ENCODE measurements at places on chromosomes 12 and 14.

- DNase-seq: peak; percentile 64
Observed at GRCh38 chr12:121773011-121773777, 20.3 kb downstream of the RHOF start.

DNA sequence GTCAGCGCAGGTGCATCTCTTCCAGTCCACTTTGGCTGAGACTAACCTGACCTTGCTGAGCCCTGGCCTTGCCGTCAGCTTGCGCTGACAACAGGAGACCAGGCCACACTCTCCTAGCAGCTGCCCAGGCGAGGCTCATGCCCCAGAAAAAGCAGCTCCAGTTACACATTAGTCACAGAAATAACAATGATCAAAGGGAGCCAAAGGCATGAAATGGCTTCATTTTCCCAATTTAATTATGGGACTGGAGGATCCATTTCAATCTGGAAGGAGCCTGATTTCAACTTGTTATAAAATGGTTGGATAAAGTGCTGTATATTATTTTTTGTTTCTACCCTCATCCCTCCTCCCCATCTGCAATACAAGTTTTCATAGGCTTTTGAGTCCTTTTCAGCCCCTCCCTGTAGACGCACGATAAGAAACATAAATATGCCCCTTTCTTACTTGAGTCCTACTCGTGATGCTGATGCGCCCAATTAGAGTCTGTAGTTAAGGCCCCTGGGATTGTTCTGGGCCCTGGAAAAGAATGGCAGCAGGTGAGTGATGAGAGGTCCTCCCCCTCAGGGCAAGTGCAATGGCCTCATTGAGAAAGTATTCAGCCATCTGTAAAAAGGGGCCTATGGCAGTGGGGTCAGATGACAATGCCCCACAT lies 376.0 kb downstream of the C12orf75 start:
- peak; percentile 52 for DNase-seq

GRCh38 chr12:115542656-115543055 lies 734.8 kb downstream of the MED13L start:
- DNase-seq: peak; percentile 35

- DNase-seq: peak; percentile 9
Observed at GRCh38 chr12:44972746-44973421, 78.0 kb downstream of the DBX2 start.

GRCh38 chr12:13046964-13047363 lies 2.8 kb downstream of the FAM234B start:
- DNase-seq: no peak

GRCh38 chr14:75927564-75928087 lies 54.2 kb downstream of the TGFB3 start:
- DNase-seq: no peak

- no peak for DNase-seq
Observed at GRCh38 chr12:129606239-129606638, 297.6 kb downstream of the TMEM132D start.

GRCh38 chr14:60945984-60946383 lies 34.9 kb downstream of the TRMT5 start:
- no peak for DNase-seq

GRCh38 chr14:104637546-104638003 lies 33.0 kb upstream of the TMEM179 start:
- no peak for DNase-seq

GRCh38 chr14:72054911-72055310 lies 122.7 kb downstream of the RGS6 start:
- DNase-seq: no peak

DNA sequence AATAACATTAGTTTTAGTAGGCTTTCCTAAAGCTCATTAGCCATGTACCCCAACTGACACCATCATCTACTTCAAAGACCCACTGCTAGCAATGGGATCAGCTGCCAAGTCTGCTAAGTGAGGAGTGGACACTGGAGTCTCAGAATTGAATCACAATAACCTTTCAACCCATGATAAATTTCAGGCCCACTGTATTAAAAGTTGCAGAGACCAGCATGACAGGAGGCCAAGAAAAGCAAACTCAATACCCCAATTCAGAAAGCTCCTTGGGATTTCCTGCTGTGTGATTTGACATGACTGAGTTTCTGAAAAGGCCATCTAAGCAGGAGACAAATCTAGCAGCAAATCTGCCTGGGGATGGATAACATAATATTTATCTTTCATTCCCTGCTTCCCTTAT lies 320.7 kb downstream of the NELL2 start:
- DNase-seq: no peak

DNA sequence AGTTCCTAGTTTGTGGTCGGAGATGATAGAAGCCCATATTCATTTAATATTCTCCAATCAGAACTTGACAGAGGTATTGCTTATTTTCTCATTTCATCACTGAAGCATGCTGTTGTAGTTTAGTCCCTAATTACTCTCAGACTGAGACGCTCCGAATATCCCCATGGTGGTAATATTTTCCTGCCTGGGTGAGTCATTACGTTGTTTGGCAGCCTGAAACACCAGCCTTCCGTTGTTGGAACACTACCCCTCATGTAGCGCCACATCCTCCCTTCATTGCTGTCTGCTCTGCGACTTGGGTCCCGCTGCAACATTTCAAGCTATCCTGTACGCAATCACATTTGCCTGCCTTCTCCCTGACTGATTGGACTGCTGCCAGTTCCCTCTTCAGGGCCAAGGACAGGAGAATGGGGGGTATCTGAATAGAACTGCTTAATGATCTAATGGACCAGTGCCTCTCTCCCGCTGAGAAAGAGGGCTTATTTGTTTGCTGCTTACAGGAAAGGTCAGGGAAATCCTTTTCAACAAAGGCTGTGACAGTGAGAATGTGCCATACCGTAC lies 369.1 kb downstream of the NPAS3 start:
- no peak for DNase-seq

GRCh38 chr14:64293976-64294671 lies at the start of gene ESR2:
Gene ESR2, minus strand, starts transcription at chr14:64294371. Its CDS starts 11,386 bp downstream, at chr14:64282985.
- no peak for DNase-seq

DNA sequence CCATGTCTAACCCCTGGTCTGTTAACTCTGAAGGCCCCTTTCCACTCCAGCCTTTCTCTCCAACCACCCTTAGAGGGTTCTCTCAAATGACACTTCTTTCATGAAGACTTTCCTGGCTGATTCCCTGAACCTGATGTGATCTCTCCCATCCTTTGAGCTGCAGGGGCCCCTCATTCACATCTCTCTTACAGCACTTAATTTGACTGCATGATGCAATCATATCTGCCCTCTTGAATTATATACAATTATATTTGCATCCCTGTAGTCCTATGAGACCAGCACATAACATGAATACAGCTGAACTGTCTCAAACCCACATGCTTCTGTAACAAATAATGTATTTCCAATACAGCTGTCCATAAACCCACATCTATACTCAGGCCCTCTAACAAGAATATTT lies 56.4 kb downstream of the PPP2R5E start:
- DNase-seq: no peak

GRCh38 chr14:61281948-61282275 lies 774 bp upstream of the TMEM30B start:
- no peak for DNase-seq

- DNase-seq: no peak
Observed at GRCh38 chr12:24297516-24297915, 348.0 kb upstream of the SOX5 start.

DNA sequence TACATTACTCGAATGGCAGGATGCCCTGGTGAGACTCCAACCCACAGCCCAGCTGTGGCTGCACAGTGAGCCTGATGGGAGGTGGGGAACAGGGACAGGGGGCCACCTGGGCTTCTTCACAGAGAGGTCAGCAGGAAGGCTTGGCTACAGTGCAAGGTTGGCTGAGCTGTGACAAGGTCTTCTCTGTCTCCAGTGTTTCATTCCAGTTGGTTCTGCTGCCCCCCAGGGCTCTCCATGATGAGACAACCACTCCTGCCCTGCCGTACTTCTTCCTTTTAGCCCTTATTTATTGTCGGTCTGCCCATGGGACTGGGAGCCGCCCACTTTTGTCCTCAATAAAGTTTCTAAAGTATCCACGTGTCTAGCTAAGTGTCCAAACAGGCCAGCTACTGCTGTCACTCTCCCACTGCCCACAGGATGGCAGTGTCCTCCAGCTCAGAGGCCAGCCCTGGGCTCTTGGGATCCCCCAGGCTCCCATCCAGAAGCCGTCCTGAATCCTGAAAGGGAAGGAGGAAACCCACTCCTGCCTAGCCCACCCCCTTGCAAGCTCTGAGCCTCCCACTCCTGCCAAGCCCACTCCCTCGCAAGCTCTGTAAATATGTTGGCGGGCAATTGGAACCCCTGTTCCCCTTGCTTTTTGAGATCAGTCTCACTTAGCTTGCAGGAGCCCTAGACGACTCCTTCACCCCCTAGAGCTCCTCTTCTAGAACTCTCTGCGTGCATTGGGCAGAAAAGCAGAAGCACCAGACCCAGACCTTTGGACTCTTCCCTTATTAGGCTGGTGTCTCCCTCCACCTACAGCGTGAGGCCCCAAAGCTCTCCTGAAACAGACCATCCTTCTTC lies 5.4 kb downstream of the C1QL4 start:
- DNase-seq: peak; percentile 37
